BJ (cell line): ENCODE measurements at places on chromosomes 5 and 9. TPM values are rescaled to one million over a fixed set of nuclear protein-coding genes. Genes with fewer than 3 reads are reported as not detected.
A peak's percentile ranks its signal among the peaks of the same experiment; 100 is the strongest.

IL17B gene
- 0.49 and 0.90 TPM in 2 replicates for polyA plus RNA-seq

SLC4A9 gene
- not detected in 2 replicates for polyA plus RNA-seq

TAF11L7 gene
- polyA plus RNA-seq, result not detected in 2 replicates

LHX3 gene
- not detected in 2 replicates for polyA plus RNA-seq

SPATA31A3 gene
- polyA plus RNA-seq, result not detected in 2 replicates

GOLGA2 gene
- polyA plus RNA-seq, result 86.6 and 91.1 TPM in 2 replicates

SPAAR gene
- 0.23 and 0.32 TPM in 2 replicates for polyA plus RNA-seq

PNPLA7 gene
- polyA plus RNA-seq, result 0.40 and 0.63 TPM in 2 replicates

PCDHGB5 gene
- polyA plus RNA-seq, result 13.5 and 19.4 TPM in 2 replicates

RNF208 gene
- 0.26 and 0.39 TPM in 2 replicates for polyA plus RNA-seq

NAIP gene
- 2.0 and 3.7 TPM in 2 replicates for polyA plus RNA-seq

SLC34A1 gene
- not detected in 2 replicates for polyA plus RNA-seq

TAF1L gene
- polyA plus RNA-seq, result 0.01 TPM in 1 of 2 replicates, not detected in the other

CFAP90 gene
- 0.10 TPM in 1 of 2 replicates, not detected in the other for polyA plus RNA-seq

ZBED3 gene
- polyA plus RNA-seq, result 5.0 and 6.2 TPM in 2 replicates

PFN3 gene
- polyA plus RNA-seq, result not detected in 2 replicates

RNF180 gene
- 1.0 and 1.8 TPM in 2 replicates for polyA plus RNA-seq

SPTAN1 gene
- 201 and 317 TPM in 2 replicates for polyA plus RNA-seq

HEMGN gene
- polyA plus RNA-seq, result not detected in 2 replicates

PCA3 gene
- polyA plus RNA-seq, result not detected in 2 replicates

CNTNAP3B gene
- polyA plus RNA-seq, result 2.2 and 2.5 TPM in 2 replicates

INSL6 gene
- not detected in 2 replicates for polyA plus RNA-seq

DNA sequence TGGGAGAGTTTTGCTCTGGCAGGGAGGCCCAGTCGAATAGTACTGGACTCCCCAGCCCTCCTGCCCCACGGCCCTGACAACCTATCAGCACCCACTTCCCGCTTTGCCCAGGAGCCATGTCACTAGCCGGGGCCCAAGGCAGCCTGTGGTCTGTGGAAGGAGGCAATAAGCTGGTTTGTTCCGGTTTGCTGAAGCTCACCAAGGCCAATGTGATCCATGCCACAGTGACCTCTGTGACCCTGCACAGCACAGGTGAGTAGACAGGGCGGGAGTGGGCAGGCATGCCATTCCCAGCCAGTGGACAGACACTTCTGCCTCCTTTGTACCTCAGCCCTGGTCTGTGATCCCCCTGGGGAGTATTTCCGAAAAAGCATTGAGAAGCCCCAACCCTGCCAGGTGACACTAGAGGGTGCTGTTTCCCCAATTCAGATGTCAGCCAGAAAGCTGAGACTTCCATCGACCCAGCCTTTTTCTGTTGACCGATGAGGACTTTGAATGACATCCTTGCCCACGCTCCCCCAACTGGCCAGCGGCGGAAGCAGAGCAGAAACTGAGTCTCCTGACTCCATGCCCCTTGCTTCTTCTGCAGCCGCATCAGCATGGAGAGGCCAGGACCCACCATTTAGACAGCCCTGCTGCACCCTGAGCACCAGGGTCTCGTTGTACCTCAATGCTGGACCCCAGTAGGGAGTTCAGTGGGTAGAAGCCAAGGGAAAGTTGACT, 9.6 kb downstream of the PCYOX1L start:
- no peak for DNase-seq

- DNase-seq, result no peak
These were observed 671.4 kb downstream of the NR2F1-AS1 start for GRCh38 chr5:92909602-92909962.

DNA sequence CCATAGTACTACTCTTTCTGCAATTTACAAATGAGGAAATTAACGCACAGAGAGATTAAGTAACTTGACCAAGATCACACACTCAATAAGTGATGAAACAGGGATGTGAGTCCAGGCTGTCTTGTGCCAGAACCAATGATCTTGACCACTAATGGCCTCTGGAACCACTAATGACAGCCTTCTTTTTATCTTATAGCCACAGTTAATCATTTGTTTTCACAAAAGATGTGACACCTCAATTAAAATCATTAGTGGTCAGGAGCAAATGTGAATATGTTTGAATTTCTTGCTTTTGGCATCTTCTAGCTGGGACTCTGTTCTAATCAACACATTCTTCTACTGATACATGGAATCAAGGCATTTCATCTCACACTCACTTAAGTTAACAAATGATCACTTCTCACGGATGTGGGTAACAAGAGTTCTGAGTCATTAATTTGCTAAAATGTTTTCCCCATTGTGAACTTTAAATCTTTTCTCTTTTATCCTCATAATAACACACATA, 102.7 kb upstream of the CD180 start:
- no peak for DNase-seq

DNA sequence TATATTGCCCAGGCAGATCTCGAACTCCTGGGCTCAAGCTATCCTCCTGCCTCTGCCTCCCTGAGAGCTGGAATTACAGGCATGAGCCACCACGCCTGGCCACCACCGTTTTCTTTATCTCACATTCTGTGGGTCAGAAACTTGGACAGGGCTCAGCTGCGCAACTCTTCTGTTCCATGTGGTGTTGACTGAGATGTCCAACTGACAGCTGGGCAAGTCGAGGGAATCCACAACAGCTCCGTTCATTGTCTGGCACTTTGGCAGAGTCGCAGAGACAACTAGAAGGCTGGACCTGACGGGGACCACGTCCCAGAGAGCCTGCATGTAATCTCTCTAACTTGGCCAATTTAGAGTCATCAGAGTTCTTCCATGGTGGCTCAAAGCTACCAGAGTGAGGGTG, 36.2 kb upstream of the AOPEP start:
- no peak for DNase-seq

GRCh38 chr5:94885931-94886330, 267.5 kb downstream of the SLF1 start:
- no peak for DNase-seq

GRCh38 chr5:17278931-17279330, 61.5 kb downstream of the BASP1 start:
- DNase-seq, result no peak

GRCh38 chr5:84281383-84281782, 103.3 kb downstream of the EDIL3 start:
- no peak for DNase-seq

DNA sequence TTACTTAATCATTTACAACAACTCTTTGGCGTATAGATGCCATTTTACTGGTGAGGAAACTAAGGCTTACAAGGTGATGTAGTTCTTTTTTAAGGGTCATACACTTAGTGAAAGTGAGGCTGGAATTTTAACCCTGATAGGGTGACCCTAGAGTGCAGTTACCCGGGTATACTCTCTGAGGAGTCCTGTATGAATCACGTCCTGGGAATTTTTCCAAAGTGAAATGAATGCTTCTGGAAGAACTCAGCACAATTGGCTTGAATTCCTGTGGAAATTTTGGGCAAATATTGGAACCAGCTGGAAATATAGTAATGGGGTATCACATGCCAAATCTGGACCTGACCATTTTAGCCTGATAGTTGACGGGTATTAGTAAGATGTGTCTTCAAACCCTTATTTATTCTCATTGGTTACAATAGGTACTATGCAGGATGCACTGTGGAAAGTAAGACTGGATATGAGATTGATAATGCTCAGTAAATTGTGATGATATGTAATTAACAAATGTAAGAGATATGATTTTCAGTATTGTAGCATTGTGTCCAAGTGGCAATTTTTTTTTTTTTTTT, 14.8 kb downstream of the SUB1 start:
- DNase-seq, result peak; percentile 65

GRCh38 chr9:9142001-9142400, 1342.4 kb upstream of the DMAC1 start:
- DNase-seq, result no peak

GRCh38 chr5:142221091-142221860, 103.5 kb downstream of the SPRY4 start:
- DNase-seq, result no peak

GRCh38 chr9:19133549-19134345, 6.5 kb upstream of the PLIN2 start:
- no peak for DNase-seq

- DNase-seq, result no peak
These were observed 183.9 kb downstream of the C9orf50 start for GRCh38 chr9:129436751-129437625.

DNA sequence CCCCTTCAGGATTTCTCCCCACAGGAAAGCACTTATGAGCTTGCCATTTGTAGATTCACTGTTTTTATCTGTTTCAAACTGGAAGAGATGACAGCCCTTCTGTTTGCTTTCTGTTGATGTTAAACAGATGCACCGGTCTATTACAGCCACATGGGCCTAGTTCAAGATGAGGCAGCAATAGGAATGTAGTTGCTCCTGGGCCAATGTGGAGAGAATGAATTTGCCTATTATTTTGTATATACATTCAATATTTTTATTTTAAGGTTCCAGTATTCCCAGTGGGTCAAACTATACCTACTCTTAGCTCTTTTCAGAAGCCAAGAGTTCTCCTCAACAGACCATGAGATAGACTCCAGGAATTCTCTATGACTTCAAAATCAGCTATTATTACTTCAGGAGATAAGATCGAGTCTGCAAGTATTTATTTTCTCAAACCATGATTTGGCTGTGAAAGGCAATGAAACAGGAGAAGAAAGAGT, 461.6 kb downstream of the RASEF start:
- DNase-seq, result peak; percentile 9

DNA sequence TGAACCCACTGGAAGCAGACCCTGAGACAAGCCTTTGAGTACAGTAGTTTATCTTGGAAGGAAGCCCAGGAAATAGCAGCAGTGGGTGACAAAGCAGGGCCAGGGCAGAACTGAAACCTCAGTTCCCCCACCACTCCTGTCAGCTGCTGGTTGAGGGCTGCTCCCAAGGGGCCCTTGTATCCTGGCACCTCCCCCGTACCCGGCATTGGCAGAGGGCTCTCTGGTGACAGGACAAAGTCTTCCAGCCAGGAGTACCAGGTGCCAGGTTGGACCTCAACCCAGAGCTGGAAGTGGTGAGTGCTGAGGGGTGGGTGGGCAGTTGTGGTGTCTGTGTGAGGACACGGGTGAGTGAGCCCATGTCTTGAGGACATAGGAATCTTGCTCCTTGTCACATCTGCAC, 123.3 kb downstream of the PHF2 start:
- no peak for DNase-seq

DNA sequence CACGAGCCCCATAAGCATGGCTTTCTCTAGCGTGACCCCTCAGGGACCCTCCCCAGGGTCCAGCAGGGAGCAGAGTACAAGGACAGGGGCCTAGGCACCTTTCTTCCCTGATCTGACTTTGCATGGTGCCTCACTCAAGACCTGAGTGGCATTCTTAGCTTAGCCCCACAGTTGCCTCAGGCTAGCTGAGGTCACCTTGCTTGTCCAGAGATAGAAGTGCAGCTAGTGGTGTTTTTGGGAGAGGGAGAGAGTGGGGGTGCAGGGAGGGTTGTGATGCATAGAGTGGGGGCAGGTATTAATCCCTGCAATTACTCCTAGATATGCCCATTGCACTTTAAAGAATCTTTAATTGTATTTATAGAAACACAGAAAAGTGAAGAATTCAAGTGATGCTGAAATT, 8.4 kb upstream of the TRIO start:
- DNase-seq, result no peak

- no peak for DNase-seq
These were observed 7.0 kb downstream of the IGFBPL1 start for GRCh38 chr9:38417003-38417945.

- DNase-seq, result no peak
These were observed 16.7 kb downstream of the MRRF start for GRCh38 chr9:122281368-122281767.

DNA sequence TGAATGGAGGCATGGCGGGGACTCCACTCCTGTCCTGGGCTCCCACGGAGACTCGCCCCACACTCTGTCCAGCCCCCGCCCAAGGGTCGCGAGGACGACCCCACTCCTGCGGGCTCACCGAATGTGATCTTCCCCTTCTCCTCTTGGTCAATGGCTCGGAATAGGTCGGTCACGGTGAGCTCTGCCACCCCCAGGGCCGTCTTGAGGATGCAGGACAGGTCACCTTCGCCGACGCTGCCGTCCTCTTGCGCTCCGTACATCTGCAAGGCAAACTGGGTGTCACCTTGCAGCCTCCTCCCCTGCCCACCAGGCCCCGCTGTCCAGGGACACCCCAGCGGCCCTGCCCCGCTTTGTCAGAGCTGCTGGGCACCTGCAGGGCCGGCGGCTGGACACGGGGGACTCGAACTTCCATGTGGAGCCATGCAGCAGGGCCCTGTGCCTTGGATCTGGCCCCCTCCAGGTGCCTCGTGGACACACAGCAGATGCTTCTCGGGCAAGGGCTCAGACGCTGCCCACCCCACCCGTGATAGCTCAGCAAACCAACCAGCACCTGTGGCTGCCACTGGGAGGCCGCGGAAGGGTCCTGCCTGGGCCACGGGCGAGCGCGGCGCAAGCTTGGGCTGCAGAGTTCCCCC, 21.5 kb upstream of the SLC6A3 start:
- no peak for DNase-seq

GRCh38 chr9:89941875-89942274, 337.1 kb downstream of the GADD45G start:
- peak; percentile 60 for DNase-seq

DNA sequence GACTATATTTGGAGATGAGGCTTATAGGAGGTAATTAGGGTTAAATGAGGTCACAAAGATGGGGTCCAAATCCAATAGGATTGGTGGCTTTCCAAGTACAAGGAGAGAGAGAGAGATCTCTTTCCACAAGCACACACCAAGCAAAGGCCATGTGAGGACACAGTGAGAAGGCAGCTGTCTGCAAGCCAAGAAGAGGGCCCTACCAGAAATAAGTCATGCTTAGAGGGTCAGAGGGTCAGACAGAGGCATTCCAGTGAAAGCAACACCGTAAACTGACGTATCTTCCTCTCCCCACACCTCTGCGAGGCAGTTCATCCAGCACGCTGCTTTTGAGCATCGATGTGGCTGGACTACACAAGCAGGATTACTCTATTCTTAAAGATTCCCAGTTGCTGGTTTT, 87.9 kb downstream of the SLC1A3 start:
- no peak for DNase-seq

DNA sequence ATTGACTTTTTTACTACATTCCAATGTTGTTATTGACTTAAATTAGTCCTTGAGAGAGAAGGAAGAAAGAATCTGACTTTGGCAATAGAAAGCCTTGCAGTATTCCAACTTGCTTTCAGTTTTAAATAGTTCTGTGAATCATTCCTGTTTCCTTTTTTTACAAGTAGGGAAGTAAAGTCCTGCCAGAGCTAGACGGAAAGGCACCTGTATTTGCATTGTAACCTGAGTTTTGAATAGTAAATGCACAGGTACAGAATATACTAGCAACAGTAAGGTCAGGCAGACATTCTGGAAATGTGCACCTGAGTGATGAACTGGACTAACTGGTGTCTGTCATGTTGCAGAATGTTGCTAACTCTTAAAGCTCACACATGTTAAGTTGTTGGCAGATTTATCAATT, 100.9 kb downstream of the PRKACG start:
- no peak for DNase-seq

DNA sequence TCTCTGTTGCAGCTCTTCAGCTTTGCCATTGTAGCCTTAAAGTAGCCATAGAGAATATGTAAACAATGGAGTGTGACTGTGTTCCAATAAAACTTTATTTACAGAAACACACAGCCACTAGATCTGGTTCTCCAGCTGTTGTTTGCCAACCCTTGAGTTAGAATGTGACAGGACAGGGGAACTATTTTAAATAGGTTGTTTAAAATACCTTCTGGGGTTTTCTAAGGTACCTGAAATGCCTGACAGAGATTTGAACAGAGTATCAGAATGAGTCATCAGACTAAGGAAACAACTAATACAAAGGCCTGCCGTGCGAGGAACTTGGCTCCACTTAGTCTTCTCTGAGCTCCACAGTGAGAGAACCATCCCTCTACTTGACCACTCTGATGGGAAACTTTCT, 85.4 kb downstream of the HSD17B4 start:
- DNase-seq, result no peak
